ENCODE measurements at places on chromosomes 2 and 18.

DNA sequence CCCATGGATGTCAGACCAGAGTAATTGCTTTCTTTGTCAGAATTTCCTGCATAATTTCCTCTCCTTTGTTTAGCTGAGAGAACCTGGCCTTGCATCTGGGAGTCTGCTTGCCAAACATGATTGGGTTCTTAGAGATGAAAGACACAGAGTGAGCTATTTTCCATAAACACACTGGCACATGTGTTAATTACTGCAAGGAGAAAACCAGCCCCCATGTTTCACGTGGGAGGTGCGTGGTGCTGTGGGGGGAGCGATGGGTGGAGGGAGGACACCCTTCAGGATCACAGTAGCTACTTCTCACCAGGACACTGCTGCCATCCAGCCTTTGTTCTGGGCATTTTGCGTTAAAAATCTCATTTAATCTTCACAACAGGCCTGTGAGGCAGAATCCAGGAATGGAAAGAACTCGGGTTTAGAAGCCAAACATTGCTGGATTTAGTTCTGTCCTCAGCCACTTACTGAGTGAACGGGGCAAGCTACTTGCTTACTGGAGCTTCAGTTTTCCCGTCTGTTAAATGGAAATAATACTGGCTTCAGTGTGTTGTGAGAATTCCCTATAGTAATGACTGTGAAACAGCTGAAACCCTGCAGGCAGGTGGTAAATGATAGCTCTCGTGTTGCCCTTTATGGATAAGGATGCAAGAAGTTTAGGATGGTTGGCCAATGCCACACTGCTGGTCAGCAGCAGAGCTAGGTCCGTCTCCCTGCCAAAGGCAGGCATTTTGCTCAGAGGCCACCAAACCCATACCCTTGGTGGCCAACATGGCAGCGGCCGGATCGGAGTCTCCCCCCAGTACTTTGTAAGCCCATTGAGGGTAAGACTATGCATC, 100.1 kb upstream of the ASAP2 start:
- DNase-seq, result no peak

DNA sequence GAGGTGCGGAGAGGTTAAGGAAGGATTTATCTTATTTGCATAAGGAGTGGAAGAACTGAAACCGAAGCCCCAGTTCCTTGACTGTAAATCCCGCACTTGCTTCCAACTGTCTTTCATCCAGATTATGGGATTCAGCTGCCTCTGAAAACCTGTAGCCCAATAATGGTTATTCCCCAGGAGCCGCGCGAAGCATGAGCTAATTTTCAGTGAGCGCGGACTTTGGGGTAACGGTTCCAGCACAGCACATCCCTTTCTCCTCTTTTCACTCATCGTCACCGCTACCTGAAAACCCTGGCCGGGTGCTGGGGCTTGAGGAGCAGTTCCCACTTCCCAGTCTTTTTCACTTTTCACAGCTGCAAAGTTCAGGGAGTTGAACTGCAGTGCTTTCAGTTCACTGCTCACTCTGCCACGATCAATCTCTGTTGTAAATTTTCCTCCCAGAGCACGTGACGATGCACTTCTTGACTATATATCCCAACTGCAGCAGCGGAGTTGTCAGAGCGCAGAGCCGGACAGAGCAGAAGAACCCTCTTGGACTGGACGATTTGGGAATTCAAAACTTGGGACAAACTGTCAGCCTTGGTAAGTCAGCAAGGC, at the start of gene KCNE4:
Gene KCNE4, plus strand, starts transcription at position 498 of the 597 bp plus-strand sequence. CDS start 641 bp downstream, outside the sequence.
- no peak for DNase-seq

DNA sequence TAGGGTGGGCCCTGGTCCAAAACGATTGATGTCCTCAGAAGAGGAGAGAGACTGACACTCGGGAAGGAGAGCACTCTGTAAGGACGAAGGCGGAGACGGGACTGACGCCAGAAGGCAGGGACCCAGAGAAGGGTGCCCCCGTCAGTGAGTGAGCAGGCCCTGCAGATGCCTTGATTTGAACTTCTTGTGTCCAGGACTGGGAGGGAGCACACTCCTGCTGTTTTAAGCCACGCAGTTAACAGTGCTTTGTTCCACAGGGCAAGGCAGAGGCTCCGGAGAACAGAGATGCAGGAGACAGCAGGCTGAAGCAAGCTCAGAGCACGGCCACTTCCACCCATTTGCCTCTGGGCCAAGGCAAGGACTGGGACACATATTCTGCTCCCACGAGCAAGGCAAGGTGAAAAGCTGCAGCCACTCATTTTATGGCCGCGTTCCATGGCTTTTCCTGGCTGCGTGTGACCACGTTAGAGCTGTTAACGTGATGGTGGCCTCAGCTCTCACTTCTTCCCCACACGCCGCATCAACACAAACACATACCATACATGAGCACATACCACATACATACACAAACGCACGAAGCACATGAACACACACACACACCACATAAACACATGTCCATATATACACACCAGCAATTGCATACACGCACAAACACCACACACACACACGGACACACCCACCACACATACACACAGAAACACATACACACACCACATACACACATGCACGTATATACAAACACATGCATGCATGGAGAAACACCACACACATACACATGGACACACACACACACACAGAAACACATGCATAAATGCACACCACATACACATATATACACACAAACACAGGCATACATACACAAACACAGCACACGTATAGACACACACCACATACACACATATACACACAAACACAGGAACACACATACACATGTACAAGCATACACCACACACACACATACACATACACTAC, 521.0 kb upstream of the MYT1L start:
- DNase-seq, result no peak

DNA sequence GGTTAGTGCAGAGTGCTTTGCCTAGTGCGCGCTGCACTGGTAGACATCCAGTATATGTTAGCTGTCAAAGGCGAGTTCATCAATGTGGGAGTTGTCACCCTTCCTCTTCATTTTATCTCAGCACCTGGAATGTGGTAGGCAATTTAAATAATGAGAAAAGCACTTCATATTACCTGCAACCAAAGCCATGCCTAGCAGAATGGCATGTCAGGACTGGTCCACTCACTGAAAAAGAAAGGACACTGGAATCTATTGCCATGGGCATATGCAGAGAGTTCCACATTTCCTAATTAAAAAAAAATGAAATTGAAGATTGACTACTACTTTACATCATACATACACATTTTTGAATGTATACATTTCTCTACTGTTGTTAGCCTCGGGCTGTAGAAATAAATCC, 139.6 kb downstream of the PAX3 start:
- no peak for DNase-seq

DNA sequence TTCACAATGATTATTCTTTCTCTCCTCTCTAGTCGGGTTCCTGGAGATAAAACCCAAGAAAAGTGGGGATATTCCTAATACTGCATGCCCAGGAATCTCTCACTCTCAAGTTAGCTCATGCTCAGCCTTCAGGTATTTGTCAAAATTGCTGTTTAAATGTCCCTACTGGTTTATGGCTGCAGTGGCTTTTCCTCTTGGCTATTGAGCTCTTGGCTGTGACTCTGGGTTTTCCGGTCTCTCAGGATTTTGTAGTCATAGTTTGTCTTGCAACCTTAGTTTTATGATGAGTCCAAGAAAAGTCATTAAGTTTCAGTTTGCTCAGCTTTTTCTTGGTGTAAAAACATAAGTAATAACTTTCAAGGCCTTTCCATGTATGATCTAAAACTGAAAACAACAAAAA, 820.7 kb upstream of the HS6ST1 start:
- no peak for DNase-seq

DNA sequence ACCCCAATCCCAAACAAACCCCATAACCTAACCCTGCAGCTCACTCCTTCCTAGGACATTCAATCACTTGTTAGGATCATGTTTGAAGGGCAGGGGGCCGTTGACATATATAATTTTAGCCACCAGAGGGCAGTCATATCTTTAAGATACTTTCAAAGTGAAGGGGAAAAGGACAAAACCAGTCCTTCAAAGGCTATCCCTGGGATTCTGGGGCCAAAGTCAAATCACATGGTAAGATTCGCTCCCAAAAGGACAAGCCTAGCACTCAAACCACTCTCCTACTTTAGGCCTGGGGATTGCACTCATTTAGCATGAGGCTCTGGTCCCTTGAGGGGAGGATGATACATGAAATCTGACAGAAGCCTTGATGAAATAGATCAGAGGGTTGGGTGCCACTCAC, 44.6 kb downstream of the HAUS1 start:
- DNase-seq, result no peak

GRCh38 chr2:235206980-235207579, 255.3 kb downstream of the SH3BP4 start:
- no peak for DNase-seq
